ENCODE measurements at places on chromosomes 1 and 21.

GRCh38 chr1:197675583-197676208, 99.6 kb downstream of the DENND1B start:
- DNase-seq, result no peak

DNA sequence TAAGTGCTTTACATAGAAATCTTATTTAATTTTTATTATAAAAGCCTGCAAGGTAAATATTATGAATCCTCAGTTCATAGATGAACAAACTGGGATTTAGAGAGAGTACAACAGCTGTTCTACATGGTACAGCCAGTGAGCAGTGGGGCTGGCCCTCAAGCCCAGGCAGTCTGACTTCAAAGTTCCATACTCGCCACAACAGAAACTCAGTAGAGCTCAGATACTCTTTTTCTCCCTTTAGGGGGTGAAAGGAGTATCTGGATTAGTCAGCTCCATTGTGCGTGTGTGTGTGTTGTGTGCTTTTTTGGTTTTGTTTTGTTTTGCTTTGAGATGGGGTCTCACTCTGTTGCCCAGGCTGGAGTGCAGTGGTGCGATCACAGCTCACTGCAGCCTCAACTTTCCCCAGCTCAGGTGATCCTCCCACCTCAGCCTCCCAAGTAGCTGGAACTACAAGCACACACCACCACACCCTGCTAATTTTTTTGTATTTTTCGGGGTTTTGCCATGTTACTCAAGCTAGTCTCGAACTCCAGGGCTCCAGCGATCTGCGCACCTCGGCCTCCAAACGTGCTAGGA, 378.5 kb downstream of the SMYD3 start:
- DNase-seq, result no peak

- DNase-seq, result no peak
Measured at GRCh38 chr1:39727932-39728317, 10.8 kb upstream of the PPIE start.

DNA sequence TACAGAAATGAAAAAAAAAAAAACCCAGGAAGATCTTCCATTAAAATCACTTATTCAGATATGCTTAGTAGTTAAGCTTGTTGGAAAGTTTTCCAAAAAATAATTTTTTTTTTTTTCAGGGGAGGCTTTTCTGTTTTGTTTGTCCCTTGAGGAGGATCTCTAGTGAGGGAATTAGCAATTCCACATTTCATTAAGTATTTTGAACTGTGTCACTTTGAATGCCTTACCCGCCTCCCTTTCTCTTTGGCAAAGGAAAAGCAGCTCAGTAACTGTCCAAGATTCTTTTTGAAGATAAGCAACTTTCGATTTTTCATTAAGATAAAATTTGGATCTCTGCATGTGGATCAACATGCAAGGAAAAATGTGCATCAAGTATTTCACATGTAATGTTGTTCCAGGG, 1.8 kb downstream of the NTNG1 start:
- no peak for DNase-seq

GRCh38 chr1:243447347-243447746, 191.5 kb downstream of the SDCCAG8 start:
- DNase-seq, result no peak

GRCh38 chr1:91814448-91814847, 71.5 kb downstream of the TGFBR3 start:
- no peak for DNase-seq

DNA sequence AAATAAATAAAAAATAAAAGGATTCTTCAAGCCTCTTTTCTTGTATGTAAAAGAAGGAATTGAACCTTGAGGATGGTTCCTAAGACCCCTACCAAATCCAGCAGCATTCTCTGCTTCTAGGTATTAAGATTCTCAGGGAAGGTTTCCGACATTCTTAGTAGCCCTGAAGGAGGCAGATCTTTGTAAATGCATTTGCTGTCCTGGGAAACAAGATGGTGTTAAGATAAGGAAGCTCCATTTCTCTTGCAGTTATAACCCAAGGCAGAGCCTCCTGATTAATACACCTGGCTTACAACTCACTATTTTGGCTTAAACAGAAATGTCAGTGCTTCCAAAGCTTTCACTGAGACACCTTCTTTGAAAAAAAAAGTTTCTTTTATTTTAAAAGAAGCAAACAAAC, 393.8 kb downstream of the DISC1 start:
- no peak for DNase-seq

GRCh38 chr1:10824821-10825540, 28.5 kb upstream of the CASZ1 start:
- no peak for DNase-seq

- no peak for DNase-seq
Measured at GRCh38 chr1:170471398-170472053, 60.4 kb upstream of the GORAB start.

DNA sequence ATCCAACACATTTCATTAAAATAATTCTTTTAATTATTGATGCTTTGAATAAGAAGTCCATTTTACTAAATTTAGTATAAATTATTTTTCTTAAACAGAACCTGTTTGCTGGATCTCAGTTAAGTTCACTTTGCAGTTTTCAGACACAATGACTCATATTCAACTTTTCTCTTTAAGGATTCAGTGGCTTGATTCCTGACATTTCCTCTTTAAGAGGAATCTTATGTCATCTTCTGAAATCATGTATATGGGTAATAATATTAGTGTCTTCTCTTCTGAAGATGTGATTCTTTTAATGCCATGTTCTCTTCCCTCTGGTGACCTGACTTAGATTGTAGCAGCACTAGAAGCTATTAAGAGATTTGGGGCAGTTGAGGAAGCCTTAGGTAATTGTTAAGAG, 12.6 kb downstream of the CREG1 start:
- DNase-seq, result no peak

DNA sequence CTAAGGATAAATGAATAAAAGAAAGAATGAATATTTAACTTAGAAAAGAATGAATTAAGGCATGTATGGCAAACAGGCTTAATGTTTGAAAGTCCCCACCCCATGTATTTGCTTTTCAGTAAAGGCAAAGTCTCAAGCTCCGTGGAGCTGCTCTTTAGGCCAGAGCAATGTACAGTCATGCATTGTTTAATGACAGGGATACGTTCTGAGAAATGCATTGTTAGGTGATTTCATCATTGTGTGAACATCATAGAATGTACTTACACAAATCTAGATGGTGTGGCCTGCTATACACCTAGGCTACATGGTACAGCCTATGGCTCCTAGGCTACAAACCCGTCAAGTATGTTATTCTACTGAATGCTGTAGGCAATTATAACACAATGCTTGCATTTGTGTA, 51.6 kb upstream of the SPATA6 start:
- DNase-seq, result no peak

DNA sequence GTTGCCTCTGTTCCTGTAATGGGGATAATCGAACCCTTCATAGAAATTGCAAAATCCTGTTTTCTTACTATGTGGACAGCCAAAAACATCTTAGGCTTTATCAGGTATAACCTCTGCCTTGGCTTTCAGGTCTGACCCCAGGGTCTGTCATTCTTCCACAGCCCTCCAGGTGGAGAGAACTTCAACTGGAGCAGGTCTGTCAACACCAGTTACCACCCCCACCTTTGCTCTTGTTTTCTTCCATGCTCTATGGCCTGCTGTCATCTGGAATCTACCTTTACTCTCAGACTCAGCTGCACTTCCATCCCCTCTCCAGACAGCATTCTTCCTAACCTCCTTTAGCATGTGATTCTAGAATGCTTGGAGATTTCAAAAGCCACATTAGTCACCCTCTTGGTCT, 10.4 kb upstream of the GJA9 start:
- no peak for DNase-seq

- DNase-seq, result no peak
Measured at GRCh38 chr1:19096990-19097389, 113.1 kb downstream of the UBR4 start.
